ENCODE measurements at places on chromosomes 11 and 22. TPM values are rescaled to one million over a fixed set of nuclear protein-coding genes. Genes with fewer than 3 reads are reported as not detected.
A peak's percentile ranks its signal among the peaks of the same experiment; 100 is the strongest.

Gene SHANK2
- total RNA-seq, result 12.5 TPM

GRCh38 chr11:45676522-45677095 lies 11.2 kb upstream of the CHST1 start:
- DNase-seq, result no peak

Gene OR8D1
- not detected for total RNA-seq

- no peak for DNase-seq
Measured at GRCh38 chr11:100528872-100529416, 158.1 kb upstream of the ARHGAP42 start.

DNA sequence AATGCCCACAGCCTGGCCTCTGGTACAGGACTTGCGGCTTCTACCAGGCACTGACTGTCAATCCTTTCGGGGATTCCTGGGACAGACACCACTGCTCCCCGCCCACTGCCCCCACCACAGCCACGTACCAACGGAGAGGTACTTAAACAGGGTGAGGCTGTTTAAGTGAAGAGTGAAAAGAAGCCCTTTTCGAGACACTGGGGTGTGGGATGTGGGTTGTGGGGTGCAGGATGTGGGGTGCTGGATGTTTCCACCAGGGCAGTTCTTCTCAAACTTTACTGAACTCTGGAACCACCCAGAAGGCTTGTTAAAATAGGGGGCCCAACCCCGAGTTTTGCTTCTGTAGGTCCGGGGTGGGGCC lies 34.2 kb upstream of the PRR5 start:
- DNase-seq, result no peak

- DNase-seq, result no peak
Measured at GRCh38 chr22:33565580-33565995, 354.7 kb downstream of the LARGE1 start.

DNA sequence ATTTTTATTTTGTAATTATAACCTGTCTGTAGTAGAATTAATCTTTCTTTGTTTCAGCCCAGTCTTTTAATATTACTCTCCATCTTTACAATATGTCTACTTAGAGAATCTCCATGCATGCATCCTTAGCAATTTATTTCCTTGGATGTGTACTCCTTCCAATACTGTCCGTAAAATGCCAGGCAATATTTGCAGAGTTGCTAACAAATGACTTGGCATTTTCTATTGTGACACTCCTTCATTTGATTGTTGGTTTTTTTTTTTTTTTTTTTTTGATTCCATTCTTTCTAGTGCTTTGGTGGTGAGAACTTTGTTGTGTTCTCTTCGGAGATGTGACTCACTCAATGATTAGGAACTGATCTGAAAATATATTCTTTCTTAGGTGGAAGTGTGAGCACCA lies 220.3 kb downstream of the CNTN5 start:
- no peak for DNase-seq

GRCh38 chr11:128467610-128468041 lies 119.7 kb downstream of the ETS1 start:
- peak; percentile 100 for DNase-seq

DNA sequence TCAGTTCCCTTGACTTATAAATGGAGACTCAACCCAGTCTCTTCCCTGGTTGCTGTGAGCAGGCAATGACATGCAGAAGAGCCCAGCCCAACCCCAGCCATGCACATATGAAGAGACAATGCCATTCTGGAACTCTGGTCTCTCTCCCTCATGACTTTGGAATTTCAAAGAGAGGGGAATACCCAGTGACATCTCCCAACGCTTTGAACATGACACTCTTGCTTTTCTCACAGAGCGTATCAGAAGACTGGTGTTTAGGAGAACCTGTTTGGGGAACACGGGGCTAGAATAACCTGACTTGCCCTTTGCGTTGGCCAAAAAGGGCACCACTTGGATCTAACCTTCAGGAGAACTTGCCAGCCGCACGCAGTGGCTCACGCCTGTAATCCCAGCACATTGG lies 12.9 kb downstream of the RANGAP1 start:
- no peak for DNase-seq

GRCh38 chr22:36103891-36104290 lies 56.7 kb downstream of the APOL3 start:
- no peak for DNase-seq

Gene ARL14EP
- 22.7 TPM for total RNA-seq

DNA sequence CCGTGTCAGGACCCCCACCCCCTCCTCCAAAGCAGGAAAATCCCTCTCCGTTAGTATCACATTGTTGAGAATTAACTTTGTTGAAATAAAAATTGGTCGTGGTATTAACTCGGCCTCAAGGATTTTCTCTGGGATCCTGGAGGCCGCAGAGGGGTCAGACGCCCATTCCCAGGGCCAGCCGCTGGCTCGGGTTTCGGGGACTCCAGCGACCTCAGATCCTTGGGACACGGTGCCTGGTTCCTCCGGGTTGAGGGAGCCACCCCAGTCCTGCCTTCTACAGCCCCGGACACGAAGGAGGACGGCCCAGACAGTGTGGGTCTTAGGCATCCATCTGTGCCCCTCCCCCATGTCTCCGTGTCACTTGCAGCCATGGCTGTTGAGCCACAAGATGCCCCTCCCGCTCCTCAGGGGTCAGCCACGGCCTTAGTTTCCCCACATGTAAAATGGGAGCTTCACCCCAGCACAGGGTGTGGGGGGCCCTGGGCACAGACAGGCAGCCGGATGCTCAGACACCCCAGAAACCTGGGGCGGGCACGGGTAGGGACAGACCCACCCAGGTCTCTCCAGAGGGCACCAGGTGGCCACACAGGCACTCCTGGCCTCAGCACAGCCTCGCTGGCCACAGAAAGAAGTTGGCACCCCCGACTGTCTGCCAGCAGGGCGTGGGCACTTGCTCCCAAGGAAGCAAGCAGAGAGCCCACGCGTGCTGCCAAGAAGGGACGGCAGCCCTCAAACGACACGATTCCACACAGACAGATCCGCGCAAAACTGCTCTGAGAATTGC lies 15.5 kb downstream of the GP1BB start:
- no peak for DNase-seq

DNA sequence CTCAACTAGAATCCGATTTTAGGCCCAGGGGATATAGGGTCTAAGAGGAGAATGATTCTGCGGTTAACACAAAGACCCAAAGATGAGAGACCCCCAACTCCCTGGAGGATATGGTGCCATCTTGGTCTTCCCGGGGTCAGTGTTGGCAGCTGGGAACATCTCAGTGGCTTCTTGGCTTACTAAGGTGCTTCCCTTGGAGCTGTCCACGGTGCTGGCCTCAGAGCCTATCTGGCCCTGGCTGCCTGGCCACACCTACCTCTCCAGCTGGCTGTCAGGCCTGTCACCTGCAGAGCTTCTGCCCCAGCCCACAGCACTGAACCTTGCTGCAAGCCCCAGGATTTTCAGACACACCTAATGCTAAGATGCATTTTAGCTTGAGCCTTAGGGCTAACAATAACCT lies 70.7 kb upstream of the THY1 start:
- no peak for DNase-seq

Gene ARCN1
- total RNA-seq, result 122 TPM

Gene ART1
- total RNA-seq, result not detected

- no peak for DNase-seq
Measured at GRCh38 chr11:74010306-74011300, 1.7 kb upstream of the UCP3 start.

- no peak for DNase-seq
Measured at GRCh38 chr11:114082415-114082748, 22.9 kb downstream of the ZBTB16 start.

DNA sequence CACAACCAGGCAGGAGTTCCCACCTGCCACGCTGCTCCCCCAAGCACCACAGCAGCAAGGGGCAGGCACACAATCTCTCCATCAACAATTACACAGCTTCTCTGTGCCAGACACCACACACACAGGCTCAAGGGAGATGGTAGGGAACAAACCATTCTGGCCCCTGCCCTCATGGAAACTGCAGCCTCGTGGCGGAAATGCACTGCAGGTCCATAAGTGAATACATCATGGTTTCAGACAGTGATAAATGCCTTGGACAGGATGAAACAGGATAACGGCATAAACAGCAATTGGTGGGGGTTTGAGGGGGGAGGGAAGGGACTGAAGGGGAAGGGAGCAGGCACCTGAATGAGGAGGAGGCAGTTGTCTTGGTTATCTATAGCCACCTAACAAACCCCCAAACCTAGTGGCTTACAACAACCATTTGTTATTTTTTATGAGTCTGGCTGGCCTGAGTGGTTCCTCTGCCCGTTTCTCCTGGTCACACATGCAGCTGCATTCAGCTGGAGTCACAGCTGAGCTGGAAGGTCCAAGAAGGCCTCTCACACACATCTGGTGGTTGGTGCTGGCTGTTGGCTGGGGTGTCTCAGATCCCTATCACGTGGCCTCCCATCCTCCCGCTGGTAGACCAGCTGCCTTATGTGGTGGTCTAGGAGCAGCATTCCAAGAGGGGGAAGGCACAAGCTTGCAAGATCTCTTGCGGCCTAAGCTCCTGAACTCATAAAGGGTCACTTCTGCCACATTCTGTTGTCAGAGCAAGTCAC lies 15.0 kb upstream of the YWHAH start:
- DNase-seq, result no peak

GRCh38 chr11:214083-214482 lies 6.6 kb downstream of the RIC8A start:
- no peak for DNase-seq

- no peak for DNase-seq
Measured at GRCh38 chr11:83122766-83123165, 34.2 kb upstream of the PCF11 start.

DNA sequence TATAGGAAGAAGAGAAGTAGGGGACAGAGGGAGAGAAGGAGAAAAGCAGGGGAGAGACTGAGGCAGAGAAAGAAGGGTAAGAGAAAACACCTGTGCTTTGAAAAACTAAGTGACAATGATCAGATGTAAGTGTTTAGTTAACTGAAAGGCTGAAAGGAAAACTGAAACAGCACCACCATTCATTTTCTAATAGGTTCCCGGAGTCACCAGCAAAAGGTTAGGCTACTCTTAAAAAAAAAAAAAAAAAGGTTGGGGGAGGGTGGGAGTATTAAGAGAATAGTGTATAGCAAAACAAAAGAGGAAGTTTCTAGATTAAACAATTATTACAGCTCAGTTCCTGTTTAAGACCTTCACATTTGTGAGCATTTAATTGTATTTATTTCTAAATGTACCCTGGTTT lies 113.8 kb downstream of the CADM1 start:
- DNase-seq, result no peak

DNA sequence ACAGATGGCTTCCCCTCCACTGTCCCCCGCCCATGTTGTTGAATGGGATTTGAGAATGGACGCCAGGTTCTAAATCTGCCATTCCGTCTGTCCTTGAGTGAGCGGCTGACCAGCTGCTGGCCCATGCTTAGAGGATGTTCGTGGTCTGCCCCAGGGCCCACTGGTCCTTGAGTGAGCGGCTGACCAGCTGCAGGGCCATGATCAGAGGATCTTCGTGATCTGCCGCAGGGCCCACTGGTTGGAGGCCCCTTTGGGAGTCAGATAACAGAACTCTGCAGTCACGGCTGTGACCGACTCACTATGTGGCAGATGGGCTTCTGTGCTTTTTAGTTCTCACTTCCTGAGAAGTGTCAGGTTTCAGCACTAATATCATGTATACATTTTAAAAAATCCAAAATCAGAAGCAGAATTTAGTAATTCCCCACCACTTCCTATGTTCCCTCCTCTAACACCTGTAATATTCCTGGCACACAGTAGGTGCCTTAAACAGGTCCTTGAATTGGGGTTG lies 54.1 kb downstream of the MICAL3 start:
- no peak for DNase-seq

DNA sequence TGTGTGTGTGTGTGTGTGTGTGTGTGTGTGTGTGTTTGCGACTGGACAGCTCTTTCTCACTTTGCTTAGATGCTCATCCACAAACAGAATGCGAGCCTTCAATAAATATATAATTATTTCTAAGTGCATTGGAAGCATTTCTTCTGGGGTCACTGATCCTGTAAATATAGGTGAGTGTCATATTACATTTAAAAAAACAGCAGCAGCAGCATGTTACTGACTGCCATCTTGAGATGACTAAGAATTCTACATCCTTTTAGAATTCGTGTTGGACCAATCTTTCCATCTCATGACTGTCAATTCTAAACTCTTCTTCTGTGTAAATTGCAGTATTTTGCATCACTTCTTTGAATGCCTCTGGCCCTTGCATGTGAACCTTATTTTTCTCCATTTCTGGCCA lies 238.0 kb upstream of the DDI1 start:
- DNase-seq, result no peak

- DNase-seq, result no peak
Measured at GRCh38 chr11:78691215-78691614, 116.6 kb upstream of the NARS2 start.

GRCh38 chr11:16299884-16300782 lies 56.2 kb downstream of the SOX6 start:
- no peak for DNase-seq

GRCh38 chr11:11931461-11932055 lies 76.9 kb downstream of the DKK3 start:
- DNase-seq, result peak; percentile 10

Gene WNT11
- total RNA-seq, result 0.21 TPM

DNA sequence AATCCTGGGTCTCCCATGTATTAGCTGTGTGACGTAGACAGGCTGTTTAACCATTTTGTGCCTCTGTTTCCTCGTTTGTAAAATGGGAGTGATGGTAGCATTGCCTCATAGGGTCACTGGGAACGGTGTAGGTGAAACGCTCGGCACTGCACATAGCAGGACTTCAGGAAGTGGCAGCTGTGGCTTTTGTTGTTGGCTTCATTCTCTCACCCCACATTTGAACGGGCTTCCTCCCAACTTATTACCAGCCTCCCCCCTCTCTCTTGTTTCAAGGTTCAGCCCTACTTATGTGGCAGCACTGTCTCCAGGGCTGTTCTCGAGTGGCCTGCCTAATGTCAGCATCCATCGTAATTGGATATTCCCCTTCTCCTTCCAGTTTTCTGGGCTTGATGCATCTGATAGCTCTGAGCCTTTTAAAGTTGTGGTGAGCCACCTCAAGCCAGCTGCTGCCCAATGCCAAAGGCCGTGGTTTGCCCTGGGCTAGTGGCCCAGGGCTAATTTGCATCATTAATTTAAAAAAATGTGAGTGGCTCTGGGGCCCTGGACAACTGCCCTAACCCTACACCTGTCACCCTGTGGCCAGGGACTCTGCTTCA lies 217.8 kb upstream of the TBCEL start:
- no peak for DNase-seq

- DNase-seq, result no peak
Measured at GRCh38 chr11:75301601-75302345, 49.7 kb downstream of the ARRB1 start.

GRCh38 chr11:57490456-57491248 lies 24.9 kb downstream of the SLC43A1 start:
- DNase-seq, result no peak

GRCh38 chr11:12629601-12630313 lies 44.5 kb upstream of the TEAD1 start:
- DNase-seq, result no peak

Gene PATE4
- total RNA-seq, result not detected

Data from kidney epithelial cell (primary cell).